ENCODE measurements at places on chromosomes 3 and 15. TPM values are rescaled to one million over a fixed set of nuclear protein-coding genes. Genes with fewer than 3 reads are reported as not detected.

SLC22A14 gene
- 0.96 TPM for total RNA-seq

HRG gene
- total RNA-seq, result 1.9 TPM

SCAMP5 gene
- total RNA-seq, result 1.2 TPM

FBXW12 gene
- 6.0 TPM for total RNA-seq

NDUFB4 gene
- total RNA-seq, result 48.6 TPM

CISH gene
- total RNA-seq, result 5.5 TPM

TTLL13 gene
- total RNA-seq, result not detected

All from umbilical cord (tissue), 2 donors.